T-helper 2 cell treated with Interferon-gamma antibody and Interleukin-4, amounts not matched to agents 5 μg/mL and 100 μg/mL, for 36 hours (primary cell): ENCODE measurements at places on chromosomes 16 and 17.

- DNase-seq = no peak
- no peak overlapping the region for H3K27ac ChIP-seq
- H3K27me3 ChIP-seq = peaks cover 10% of the 10 kb centered on the region
- H3K36me3 ChIP-seq = no peaks in the 10 kb centered on the region
Observed at GRCh38 chr16:55947366-55947765, 72.2 kb upstream of the CES5A start.

DNA sequence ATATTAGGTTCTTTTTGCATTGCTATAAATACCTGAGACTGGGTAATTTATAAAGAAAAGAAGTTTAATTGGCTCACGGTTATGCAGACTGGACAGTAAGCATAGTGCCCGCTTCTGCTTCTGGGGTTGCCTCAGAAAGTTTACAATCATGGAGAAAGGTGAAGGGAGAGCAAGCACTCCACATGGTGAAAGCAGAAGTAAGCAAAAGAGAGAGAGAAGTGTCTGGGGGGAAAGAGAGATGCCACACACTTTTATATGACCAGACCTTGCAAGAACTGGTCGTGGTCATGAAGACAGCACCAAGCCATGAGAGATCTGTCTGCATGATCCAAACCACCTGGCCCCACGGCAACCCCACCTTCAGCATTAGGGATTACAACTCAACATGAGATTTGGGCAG, 45.4 kb downstream of the KCNJ16 start:
- no peak for DNase-seq
- peaks cover 2% of the 10 kb centered on the region for H3K27me3 ChIP-seq
- peaks cover 9% of the 10 kb centered on the region for H3K4me1 ChIP-seq

DNA sequence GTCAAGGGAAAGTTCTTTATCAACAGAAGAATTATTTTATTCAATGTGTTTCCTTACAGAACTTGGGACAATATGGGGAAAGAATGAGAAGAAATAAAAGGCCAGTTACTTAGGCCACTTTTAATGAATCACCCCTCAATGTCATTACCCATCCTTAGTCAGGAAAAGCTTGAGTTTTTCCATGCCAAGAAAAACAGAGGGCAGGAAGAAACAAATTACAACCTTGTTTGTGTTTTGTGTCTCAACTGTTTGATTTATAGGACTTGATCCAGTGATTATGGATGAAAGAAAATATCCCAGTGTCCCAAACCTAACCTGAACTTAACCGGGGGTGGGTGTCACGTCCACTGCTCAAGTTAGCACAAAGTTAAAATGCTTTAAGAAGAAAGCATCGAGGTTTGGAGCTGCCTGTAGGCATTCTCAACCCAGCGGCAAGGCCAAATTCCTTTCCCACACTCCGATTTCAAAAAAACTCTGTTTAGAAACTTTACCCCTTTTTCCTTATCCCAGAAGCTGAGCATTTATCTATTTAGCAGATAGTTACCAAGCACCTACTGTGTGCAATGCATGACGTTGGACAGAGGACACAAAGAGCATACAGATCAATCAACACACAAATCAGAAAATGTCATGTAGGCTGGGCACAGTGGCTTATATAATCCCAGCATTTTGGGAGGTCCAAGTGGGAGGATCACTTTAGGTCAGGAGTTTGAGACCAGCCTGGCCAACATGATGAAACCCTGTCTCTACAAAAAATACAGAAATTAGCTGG, 14.0 kb upstream of the CYB5B start:
- H3K27ac ChIP-seq = no peak overlapping the region
- no peak for DNase-seq
- H3K4me1 ChIP-seq = peaks cover 11% of the 10 kb centered on the region
- H3K27me3 ChIP-seq = no peaks in the 10 kb centered on the region

DNA sequence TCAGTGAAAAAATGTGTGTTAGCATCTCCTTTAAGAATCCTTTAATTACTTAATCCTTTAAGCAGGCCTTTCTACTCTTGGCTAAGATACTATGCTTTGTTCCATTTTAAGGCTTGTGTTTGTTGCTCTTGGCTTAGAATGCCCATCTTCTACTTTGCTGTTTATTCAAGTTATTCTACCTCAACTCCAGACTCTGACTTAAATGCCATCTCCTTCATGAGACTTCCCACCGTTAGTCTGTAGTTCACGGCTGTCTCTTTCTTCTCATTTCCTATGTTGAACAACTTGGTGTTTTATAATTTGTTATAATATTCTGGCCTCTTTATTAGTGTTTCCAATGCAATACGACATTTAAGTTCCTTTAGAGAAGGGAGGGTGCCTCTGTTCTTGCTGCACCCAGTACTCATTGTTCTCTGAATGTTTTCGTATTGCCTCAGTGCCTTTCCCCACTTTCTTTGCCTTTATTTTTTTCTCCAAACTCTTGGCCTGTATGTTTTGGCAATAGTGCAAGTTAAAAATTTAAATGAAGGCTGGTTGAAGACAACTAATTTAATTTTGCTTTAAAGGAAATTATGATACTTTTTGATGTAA, 6.1 kb upstream of the KRT10 start:
- no peaks in the 10 kb centered on the region for H3K27me3 ChIP-seq
- H3K4me1 ChIP-seq = peaks cover 33% of the 10 kb centered on the region
- H3K36me3 ChIP-seq = no peaks in the 10 kb centered on the region
- no peak for DNase-seq
- H3K27ac ChIP-seq = no peak overlapping the region

- no peaks in the 10 kb centered on the region for H3K27me3 ChIP-seq
- H3K4me3 ChIP-seq = peak overlapping the region; percentile 93
- no peak for DNase-seq
- peaks cover 24% of the 10 kb centered on the region for H3K4me1 ChIP-seq
- H3K27ac ChIP-seq = peak overlapping the region; percentile 62
Observed at GRCh38 chr16:30077656-30078055, 1.9 kb downstream of the PPP4C start.

- no peaks in the 10 kb centered on the region for H3K4me1 ChIP-seq
- H3K27me3 ChIP-seq = no peaks in the 10 kb centered on the region
- peaks cover 51% of the 10 kb centered on the region for H3K36me3 ChIP-seq
- no peak for DNase-seq
Observed at GRCh38 chr16:1667271-1667670, 10.8 kb upstream of the JPT2 start.

DNA sequence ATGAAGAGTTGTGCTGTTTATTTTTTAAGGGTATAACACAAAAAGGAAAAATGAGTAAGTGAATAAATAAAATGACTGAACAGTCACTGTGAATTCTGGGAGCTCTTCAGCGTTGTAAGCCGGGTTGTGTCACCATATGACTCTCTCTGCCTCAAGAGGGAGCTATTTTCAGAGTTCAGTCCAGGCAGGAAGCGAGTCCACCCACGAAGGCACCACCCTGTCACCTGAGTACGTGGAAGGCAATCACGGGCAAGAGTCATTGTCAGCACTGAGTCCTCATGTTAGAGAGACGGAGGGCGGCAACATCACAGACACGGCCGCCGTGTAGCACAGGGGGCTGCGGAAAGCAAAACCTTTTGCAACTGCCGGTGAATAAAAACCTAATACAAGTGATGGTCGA, 227.6 kb downstream of the UTP18 start:
- H3K27me3 ChIP-seq = no peaks in the 10 kb centered on the region
- peaks cover 4% of the 10 kb centered on the region for H3K4me1 ChIP-seq
- H3K27ac ChIP-seq = no peak overlapping the region

- no peaks in the 10 kb centered on the region for H3K4me1 ChIP-seq
- no peak overlapping the region for H3K27ac ChIP-seq
- DNase-seq = peak; percentile 5
- H3K27me3 ChIP-seq = no peaks in the 10 kb centered on the region
- no peaks in the 10 kb centered on the region for H3K36me3 ChIP-seq
Observed at GRCh38 chr17:10226930-10227695, 28.7 kb upstream of the GAS7 start.

- no peaks in the 10 kb centered on the region for H3K27me3 ChIP-seq
- no peak overlapping the region for H3K4me3 ChIP-seq
- H3K27ac ChIP-seq = no peak overlapping the region
- no peaks in the 10 kb centered on the region for H3K36me3 ChIP-seq
- H3K4me1 ChIP-seq = no peaks in the 10 kb centered on the region
Observed at GRCh38 chr17:78239489-78239931, 8.1 kb downstream of the TMEM235 start.

GRCh38 chr16:912684-913613, 57.8 kb downstream of the LMF1 start:
- peaks cover 6% of the 10 kb centered on the region for H3K36me3 ChIP-seq
- no peaks in the 10 kb centered on the region for H3K4me1 ChIP-seq
- no peak for DNase-seq
- no peak overlapping the region for H3K4me3 ChIP-seq
- H3K27ac ChIP-seq = no peak overlapping the region

- no peaks in the 10 kb centered on the region for H3K27me3 ChIP-seq
- no peaks in the 10 kb centered on the region for H3K36me3 ChIP-seq
- no peak for DNase-seq
- H3K4me3 ChIP-seq = no peak overlapping the region
- no peak overlapping the region for H3K27ac ChIP-seq
Observed at GRCh38 chr17:146546-146945, 9.2 kb downstream of the SCGB1C2 start.
